Glutamatergic neuron (in vitro differentiated cells): ENCODE measurements at places on chromosomes 12 and 14. TPM values are rescaled to one million over a fixed set of nuclear protein-coding genes. Genes with fewer than 3 reads are reported as not detected.

A2ML1 gene
- total RNA-seq, result not detected

TMEM233 gene
- not detected for total RNA-seq

HOXC13 gene
- not detected for total RNA-seq

LRP1-AS gene
- total RNA-seq, result not detected

SLC41A2 gene
- total RNA-seq, result 12.0 TPM

IQSEC3 gene
- total RNA-seq, result 41.4 TPM

CISTR gene
- not detected for total RNA-seq

GUCY2C gene
- not detected for total RNA-seq

MYO1A gene
- 0.64 TPM for total RNA-seq

KRT83 gene
- not detected for total RNA-seq

KLRD1 gene
- total RNA-seq, result 0.25 TPM

AQP2 gene
- total RNA-seq, result not detected

CLEC1B gene
- not detected for total RNA-seq

SLC5A8 gene
- not detected for total RNA-seq

MPHOSPH9 gene
- 38.4 TPM for total RNA-seq
